ENCODE measurements at places on chromosomes 16 and 17.
A peak's percentile ranks its signal among the peaks of the same experiment; 100 is the strongest.

DNA sequence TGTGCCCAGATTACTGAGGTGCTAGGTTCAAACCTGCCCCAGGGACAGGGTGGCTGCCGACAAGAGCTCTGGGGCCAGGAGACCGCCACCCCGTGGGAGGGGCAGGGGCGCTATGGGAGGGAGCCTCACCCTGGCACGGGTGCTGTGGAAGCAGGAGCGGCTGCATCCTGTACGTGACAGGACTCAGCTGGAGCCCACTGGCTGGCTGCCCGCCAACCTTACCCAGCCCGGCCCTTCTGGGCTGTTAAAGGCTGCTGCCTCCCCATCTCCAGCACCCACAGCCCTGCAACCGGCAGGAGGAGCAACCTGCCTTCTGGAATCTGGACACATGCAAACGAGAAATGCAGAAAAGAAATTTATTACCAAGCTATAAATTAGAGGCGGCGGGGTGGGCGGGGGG, 11.2 kb downstream of the PAM16 start:
- peaks cover 2% of the 10 kb centered on the region for H3K4me1 ChIP-seq
- H3K27ac ChIP-seq: no peak overlapping the region

- H3K27me3 ChIP-seq: no peaks in the 10 kb centered on the region
- H3K4me1 ChIP-seq: no peaks in the 10 kb centered on the region
- H3K4me3 ChIP-seq: no peak overlapping the region
- H3K27ac ChIP-seq: no peak overlapping the region
- DNase-seq: no peak
Observed at GRCh38 chr17:73562896-73563295, 81.3 kb downstream of the SDK2 start.

DNA sequence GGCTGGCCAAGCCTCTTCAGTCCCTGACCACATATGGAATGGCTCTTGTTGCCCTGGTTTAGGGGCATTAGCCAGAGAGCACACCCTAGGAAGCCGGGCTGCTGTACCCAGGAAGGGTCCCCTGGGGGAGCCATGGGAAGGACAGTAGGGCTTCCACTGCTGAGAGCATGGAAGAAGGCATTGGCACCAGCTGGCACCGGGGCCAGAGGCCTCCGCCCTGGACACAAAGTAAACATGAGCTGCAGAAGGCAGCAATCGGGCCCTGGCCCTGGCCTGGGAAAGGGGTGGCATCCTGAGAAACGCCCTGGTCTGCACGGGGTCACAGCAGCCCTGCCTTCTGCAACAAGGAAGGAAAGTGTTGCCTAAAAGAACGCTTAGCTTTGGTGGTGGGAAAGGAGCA, 49.4 kb downstream of the VAC14 start:
- H3K27me3 ChIP-seq: no peaks in the 10 kb centered on the region
- H3K27ac ChIP-seq: peak overlapping the region; percentile 97
- DNase-seq: no peak
- H3K4me1 ChIP-seq: peaks cover 54% of the 10 kb centered on the region
- H3K4me3 ChIP-seq: no peak overlapping the region
- peaks cover 2% of the 10 kb centered on the region for H3K36me3 ChIP-seq

DNA sequence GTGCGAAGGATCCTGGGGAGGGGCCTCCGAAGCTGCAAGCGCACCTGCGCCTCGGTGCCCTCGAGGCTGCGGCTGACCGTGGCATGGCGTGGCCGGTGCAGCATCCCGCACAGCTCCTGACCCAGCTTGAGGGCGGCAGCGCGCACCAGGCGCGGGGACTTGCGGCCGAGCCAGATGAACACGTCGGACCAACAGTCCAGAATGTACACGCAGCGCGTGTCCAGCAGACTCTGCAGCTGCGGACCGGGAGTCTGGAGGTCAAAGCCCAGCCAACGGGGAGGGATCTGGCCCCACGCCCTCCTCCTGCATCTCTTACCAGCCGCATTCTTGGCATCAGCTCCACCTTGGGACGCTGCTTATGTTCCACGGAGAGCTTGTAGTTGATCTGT, 10.9 kb downstream of the FLII start:
- peaks cover 2% of the 10 kb centered on the region for H3K4me1 ChIP-seq
- no peaks in the 10 kb centered on the region for H3K27me3 ChIP-seq
- no peak overlapping the region for H3K4me3 ChIP-seq
- H3K36me3 ChIP-seq: peaks cover 60% of the 10 kb centered on the region
- DNase-seq: no peak

GRCh38 chr16:35171106-35171505, 1711.7 kb downstream of the TP53TG3F start:
- no peak overlapping the region for H3K4me3 ChIP-seq
- H3K27me3 ChIP-seq: no peaks in the 10 kb centered on the region
- DNase-seq: no peak
- no peaks in the 10 kb centered on the region for H3K36me3 ChIP-seq
- H3K27ac ChIP-seq: no peak overlapping the region
- H3K4me1 ChIP-seq: no peaks in the 10 kb centered on the region

GRCh38 chr17:30939051-30939689, 17.4 kb downstream of the ADAP2 start:
- no peaks in the 10 kb centered on the region for H3K4me1 ChIP-seq
- no peaks in the 10 kb centered on the region for H3K27me3 ChIP-seq
- no peaks in the 10 kb centered on the region for H3K36me3 ChIP-seq

DNA sequence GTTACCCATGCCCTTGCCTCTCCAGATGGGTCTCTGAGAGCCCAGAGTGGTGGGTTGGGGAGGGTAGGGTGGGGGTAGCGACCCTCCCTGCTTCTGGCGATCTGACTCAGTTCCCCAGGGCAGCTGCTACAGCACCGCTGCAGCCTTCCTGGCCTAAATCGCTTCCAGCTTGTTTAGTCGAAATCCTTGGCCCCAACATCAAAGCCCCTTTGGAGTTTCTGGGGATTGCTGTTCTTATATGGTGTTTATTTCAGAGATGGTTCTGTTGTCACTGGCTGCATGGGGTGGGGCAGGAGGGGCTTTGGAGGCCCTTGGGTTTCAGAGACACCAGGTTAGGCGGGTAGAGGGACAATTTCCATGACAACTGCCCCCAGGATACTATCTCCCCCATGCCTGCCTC, 35.9 kb downstream of the FZD2 start:
- no peaks in the 10 kb centered on the region for H3K36me3 ChIP-seq
- no peaks in the 10 kb centered on the region for H3K4me1 ChIP-seq
- H3K4me3 ChIP-seq: no peak overlapping the region
- no peak overlapping the region for H3K27ac ChIP-seq

DNA sequence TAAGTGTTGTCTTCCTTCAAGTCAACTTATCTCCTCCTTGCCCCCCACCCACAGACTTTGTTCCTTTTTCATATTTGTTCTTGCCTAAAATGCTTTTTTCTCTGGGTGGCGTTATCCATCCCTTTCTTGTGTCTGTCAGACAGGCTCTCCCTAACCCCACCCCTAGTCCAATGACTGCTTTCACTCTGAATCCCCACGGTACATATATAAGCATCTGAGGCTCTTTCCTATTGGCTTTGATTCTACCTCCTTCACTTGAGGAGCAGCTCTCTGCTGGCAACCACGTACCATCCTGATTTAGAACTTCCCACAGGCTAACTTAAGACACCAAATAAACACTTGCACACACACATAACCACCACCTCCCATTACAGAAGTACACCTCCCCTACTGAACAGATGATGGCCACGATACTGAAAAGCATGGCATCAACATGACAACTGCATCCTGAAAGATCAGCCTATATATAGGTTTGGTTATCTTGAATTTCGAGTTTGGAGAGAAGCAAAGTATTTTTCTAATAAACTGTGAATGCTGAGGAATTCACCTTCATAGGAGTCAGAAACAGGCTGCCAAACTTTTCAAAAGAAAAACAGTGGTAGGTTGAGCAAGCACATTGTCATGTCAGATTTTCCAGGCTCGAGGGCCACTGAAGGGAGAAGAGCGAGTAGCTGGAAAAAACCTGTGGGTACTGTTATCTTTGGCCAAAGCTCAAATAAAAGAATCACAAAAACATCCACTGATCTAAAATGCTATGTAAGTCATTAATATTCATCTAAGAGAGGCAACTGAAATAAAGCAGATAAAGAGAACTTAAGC, 24.3 kb downstream of the STAT3 start:
- DNase-seq: no peak
- no peak overlapping the region for H3K4me3 ChIP-seq
- no peaks in the 10 kb centered on the region for H3K27me3 ChIP-seq
- peaks cover 32% of the 10 kb centered on the region for H3K4me1 ChIP-seq

- H3K36me3 ChIP-seq: no peaks in the 10 kb centered on the region
- no peak overlapping the region for H3K4me3 ChIP-seq
- no peak for DNase-seq
- no peaks in the 10 kb centered on the region for H3K4me1 ChIP-seq
Observed at GRCh38 chr17:78568494-78569115, 8.6 kb downstream of the DNAH17 start.

- no peak for DNase-seq
- no peaks in the 10 kb centered on the region for H3K4me1 ChIP-seq
- H3K27me3 ChIP-seq: no peaks in the 10 kb centered on the region
- H3K4me3 ChIP-seq: no peak overlapping the region
- no peaks in the 10 kb centered on the region for H3K36me3 ChIP-seq
Observed at GRCh38 chr17:13200671-13201070, 182.8 kb upstream of the ELAC2 start.

GRCh38 chr16:74720579-74720978, 19.9 kb upstream of the MLKL start:
- H3K36me3 ChIP-seq: no peaks in the 10 kb centered on the region
- H3K4me1 ChIP-seq: no peaks in the 10 kb centered on the region
- no peak overlapping the region for H3K27ac ChIP-seq
- no peaks in the 10 kb centered on the region for H3K27me3 ChIP-seq
- H3K4me3 ChIP-seq: no peak overlapping the region
- DNase-seq: no peak

- peaks cover 1% of the 10 kb centered on the region for H3K4me1 ChIP-seq
- no peak for DNase-seq
- H3K27ac ChIP-seq: no peak overlapping the region
- no peak overlapping the region for H3K4me3 ChIP-seq
- no peaks in the 10 kb centered on the region for H3K27me3 ChIP-seq
- H3K36me3 ChIP-seq: no peaks in the 10 kb centered on the region
Observed at GRCh38 chr16:84861671-84862070, 41.9 kb downstream of the CRISPLD2 start.

DNA sequence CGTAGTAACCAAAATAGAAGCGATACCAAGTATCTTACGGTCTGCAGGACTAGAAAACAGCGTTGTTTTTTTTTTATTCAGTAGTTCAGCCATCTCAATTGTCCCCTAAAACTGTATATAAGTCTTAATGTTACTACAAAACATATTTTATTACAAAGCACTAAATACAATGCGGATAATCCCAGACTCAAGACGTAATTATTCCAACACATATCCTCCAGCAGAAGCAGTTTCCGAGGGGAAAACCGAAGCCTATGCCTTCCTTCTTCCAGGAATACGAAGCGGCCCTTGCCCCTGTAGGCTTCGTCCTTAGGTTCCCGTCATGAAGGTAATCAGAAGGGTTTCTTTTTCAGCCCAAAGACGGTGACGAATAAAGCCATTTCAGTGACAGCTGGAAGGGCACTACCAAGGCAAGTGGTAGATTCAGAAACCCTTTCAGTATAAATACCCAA, 2.3 kb downstream of the TMEM107 start:
- H3K4me3 ChIP-seq: peak overlapping the region; percentile 51
- no peaks in the 10 kb centered on the region for H3K27me3 ChIP-seq
- peak overlapping the region; percentile 91 for H3K27ac ChIP-seq
- H3K36me3 ChIP-seq: no peaks in the 10 kb centered on the region
- peaks cover 31% of the 10 kb centered on the region for H3K4me1 ChIP-seq

DNA sequence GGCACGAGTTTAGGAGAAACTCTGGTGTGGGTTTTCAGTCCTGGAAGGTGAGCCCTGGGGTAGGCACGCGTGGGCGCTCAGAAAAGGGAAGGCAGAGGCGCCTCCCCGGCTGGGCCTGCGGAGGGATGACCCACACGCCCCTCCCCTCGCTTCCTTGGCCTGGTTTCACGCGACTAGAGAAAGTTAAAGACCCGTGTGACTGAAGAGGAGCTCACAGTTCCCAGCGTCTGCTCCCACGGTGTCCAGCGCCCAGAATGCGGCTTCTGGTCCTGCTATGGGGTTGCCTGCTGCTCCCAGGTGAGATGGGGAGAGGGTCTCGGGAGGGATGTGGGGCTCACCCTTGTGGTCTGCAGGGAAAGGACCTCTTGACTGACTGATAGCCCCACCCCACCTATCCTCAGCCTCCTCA, at the start of gene CD300LG:
TSS of gene CD300LG (plus strand) at position 214 of the 409 bp plus-strand sequence. CDS start at position 255, 41 bp downstream.
- H3K36me3 ChIP-seq: no peaks in the 10 kb centered on the region
- no peak within 1 kb of the TSS for H3K4me3 ChIP-seq
- no peak within 1 kb of the TSS for H3K27ac ChIP-seq

GRCh38 chr16:19524356-19524615, 544 bp downstream of the CCP110 start:
- H3K4me1 ChIP-seq: no peaks in the 10 kb centered on the region
- DNase-seq: no peak
- no peaks in the 10 kb centered on the region for H3K27me3 ChIP-seq
- H3K27ac ChIP-seq: peak overlapping the region; percentile 54
- H3K36me3 ChIP-seq: peaks cover 6% of the 10 kb centered on the region
- H3K4me3 ChIP-seq: peak overlapping the region; percentile 85

DNA sequence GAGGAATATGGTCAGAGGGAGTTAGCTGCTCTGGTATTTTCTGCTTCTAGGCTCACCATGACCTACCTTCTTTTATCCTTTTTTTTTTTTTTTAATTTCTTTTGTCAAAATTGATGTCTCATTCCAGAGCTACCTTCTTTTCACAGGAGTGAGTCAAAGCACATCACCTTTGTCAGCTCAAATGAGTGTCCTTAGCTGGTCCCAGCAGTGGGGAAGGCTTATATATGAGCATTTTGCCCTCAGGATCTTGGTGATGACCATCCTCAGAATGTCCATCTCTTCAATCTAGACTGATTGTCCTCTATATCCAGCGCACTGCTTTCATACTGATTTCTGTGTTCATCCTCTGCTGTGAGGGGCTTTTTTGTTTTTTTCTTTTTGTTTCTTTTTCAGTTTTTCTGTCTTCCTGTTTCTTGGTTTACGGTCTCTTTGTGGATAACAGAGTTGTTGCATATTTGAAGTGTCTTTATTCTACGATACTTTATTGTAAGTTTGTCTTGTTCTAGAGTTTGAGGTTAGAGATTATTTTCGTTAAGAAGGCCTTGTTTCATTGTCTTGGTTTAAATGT, 24.9 kb downstream of the CBFB start:
- H3K4me3 ChIP-seq: no peak overlapping the region
- no peak for DNase-seq
- no peak overlapping the region for H3K27ac ChIP-seq
- no peaks in the 10 kb centered on the region for H3K27me3 ChIP-seq

DNA sequence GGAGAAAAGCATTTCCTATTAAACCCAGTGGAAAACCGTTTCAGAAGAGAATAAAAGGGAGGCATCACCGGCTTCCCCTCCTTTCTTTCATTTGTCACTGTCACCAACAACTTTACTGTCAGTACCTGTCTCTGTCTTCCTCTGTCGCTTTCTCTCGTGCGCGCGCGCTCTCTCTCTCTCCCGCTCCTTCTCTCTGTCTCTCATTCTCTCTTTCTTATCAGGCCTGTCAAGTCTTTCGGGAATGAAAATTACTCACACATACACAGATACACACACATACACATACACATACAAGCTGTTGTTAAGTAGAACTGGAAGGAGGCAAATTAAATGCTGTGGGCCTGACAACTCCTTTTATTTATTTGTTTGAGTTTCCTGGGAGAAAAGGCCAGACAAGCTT, 17.6 kb downstream of the MYOCD start:
- H3K36me3 ChIP-seq: no peaks in the 10 kb centered on the region
- no peak for DNase-seq
- no peaks in the 10 kb centered on the region for H3K27me3 ChIP-seq
- H3K4me1 ChIP-seq: no peaks in the 10 kb centered on the region
- no peak overlapping the region for H3K27ac ChIP-seq

All from liver (tissue), 10 donors.